ENCODE measurements at places on chromosomes 5 and 9. TPM values are rescaled to one million over a fixed set of nuclear protein-coding genes. Genes with fewer than 3 reads are reported as not detected.

GRCh38 chr9:6771722-6772121, 13.9 kb downstream of the KDM4C start:
- peaks cover 68% of the 10 kb centered on the region for H3K4me1 ChIP-seq
- H3K27ac ChIP-seq = peak overlapping the region; percentile 93
- DNase-seq = peak; percentile 62

- H3K27ac ChIP-seq = no peak overlapping the region
- H3K27me3 ChIP-seq = no peaks in the 10 kb centered on the region
- no peak overlapping the region for H3K4me3 ChIP-seq
- peaks cover 10% of the 10 kb centered on the region for H3K4me1 ChIP-seq
Observed at GRCh38 chr5:71743155-71743554, 24.1 kb downstream of the CARTPT start.

DNA sequence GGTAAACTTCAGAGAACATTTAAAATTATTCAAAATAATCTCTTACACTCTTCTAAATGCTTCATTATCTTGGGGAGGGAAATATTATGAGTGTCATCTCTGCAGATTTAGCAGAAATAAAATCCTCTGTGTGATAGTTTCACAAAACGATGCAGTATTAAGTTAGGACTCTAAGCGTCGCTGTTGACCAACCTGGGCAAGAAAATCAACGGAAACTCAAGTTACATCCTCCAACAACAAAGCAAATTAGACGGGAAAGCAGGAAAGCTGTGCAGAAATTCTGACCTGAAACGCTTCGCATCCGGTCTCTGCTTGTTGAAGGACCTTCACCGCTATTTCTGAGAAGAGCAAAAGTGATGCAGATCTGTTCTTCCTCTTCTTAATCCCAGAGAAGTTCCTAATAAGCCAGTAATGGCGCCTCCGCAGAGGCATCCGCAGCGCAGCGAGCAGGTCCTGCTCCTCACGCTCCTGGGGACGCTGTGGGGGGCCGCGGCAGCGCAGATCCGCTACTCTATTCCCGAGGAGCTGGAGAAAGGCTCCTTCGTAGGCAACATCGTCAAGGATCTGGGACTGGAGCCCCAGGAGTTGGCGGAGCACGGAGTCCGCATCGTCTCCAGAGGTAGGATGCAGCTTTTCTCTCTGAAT, at the start of gene PCDHGA6:
Gene PCDHGA6, plus strand, starts transcription at position 219 of the 645 bp plus-strand sequence. Its CDS starts 193 bp downstream, at position 412.
- H3K4me1 ChIP-seq = peaks cover 5% of the 10 kb centered on the region
- peaks cover 9% of the 10 kb centered on the region for H3K27me3 ChIP-seq
- peaks cover 60% of the 10 kb centered on the region for H3K36me3 ChIP-seq
- no peak for DNase-seq
- H3K27ac ChIP-seq = no peak within 1 kb of the TSS
- H3K4me3 ChIP-seq = peak within 1 kb of the TSS; percentile 31

- no peaks in the 10 kb centered on the region for H3K27me3 ChIP-seq
- DNase-seq = no peak
- 0 out of 2 replicates have a peak, but pooled peaks cover 5% of the 10 kb centered on the region for H3K36me3 ChIP-seq
- H3K27ac ChIP-seq = no peak overlapping the region
- no peak overlapping the region for H3K4me3 ChIP-seq
Observed at GRCh38 chr9:107669422-107669821, 179.9 kb upstream of the KLF4 start.

DNA sequence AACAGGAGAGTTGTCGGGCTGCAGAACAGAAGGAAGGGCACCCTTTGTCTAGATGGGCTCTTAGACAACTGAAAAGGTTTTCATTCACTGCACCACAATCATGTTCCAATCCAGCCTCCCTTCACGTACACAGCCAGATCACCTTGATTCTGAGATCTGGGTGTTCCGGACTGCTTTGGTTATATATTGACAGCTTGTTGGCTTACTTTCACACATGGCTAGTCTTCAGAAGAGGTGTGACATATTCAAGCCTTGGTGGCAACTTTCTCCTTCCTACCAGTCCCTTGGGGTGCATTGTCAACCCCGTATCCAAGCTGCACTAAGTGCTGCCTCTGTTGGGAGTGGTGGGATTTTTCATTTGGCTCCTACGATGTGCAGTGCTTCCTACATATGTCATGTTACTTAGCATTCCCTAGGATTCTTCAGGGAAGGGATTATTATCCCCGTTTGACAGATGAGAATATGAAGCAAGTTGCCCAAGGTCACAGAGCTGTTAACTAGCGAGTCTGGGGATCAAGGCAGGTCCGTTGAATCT, 100.6 kb downstream of the LIFR start:
- H3K27me3 ChIP-seq = no peaks in the 10 kb centered on the region
- H3K36me3 ChIP-seq = no peaks in the 10 kb centered on the region
- no peak overlapping the region for H3K4me3 ChIP-seq
- no peaks in the 10 kb centered on the region for H3K4me1 ChIP-seq

DNA sequence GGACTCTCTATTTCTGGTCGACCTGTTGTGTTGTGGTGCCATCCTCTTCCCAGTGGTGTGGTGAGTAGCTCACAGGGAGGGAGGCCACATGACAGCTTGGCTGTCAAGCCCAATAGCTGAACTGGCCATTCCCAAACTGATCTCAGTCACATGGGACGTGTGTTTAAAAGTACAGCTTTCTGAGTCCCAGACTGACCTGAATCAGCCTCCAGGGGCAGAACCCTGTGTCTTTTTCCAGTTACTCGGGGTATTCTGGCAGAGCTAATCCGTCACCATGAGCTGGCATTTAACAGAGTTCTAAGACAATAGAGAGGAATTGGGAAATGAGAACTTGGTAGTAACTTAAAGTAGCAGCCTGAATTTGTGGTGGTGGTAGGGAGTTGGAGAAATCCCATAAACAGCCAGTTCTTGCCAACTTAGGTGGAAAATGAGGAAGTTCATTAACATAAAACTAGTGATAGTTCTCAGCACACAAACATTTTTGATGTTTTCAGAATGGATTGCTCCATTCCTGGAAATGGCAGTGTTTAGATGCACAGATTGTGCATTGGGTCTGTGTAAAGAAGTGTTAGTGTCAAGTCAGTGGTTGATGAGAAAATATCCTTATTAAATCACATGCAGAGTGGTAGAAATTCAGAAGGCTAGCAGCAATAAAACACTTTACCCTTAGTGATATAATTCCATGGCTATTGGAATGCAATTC, 50.9 kb downstream of the GPR107 start:
- H3K36me3 ChIP-seq = peaks cover 45% of the 10 kb centered on the region
- H3K4me3 ChIP-seq = no peak overlapping the region
- no peaks in the 10 kb centered on the region for H3K27me3 ChIP-seq

DNA sequence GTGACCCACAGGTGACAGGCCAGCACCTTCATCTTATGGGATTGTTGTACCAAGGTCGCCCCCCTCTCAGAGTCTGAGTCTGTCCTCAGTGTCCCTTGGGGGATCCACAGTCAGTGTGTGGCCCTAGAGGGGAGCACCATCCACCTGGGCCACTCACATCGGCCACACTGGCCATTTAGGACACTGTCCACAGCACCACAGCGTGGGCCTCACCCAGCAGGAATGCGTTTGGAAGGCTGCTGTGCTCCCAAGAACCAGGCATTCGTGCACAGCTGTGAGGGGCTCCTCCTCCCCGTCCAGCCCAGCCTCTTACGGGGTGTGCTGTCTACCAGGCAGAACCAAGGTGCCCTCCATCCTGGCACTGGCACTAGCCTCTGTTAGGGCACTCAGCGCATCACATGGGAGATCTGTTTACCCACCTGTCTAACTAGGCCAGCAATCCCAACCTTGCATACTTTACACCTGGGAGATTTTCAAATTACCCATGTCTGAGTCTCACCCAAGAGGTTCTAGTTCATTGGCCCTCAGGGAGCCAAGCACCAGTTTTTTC, 24.5 kb upstream of the UBE2QL1 start:
- H3K27me3 ChIP-seq = peaks cover 10% of the 10 kb centered on the region
- no peaks in the 10 kb centered on the region for H3K4me1 ChIP-seq
- H3K4me3 ChIP-seq = no peak overlapping the region
- H3K36me3 ChIP-seq = no peaks in the 10 kb centered on the region
- no peak for DNase-seq

DNA sequence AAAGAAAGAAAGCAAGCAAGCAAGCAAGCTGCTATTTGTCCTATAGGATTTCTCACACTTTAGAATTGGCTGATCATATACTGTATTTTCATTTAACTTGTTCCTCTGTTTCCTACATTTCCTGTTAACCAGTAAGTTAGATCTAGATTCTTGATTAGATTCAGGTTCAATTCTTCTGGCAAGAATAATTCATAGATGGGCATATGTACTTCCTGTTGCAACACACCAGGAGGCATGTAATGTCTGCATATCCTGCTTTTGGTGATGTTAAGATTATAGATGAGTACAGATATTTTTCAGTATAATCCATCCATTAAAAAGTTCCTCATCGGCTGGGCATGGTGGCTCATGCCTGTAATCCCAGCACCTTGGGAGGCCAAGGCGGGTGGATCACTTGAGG, 10.8 kb upstream of the KIF27 start:
- no peak overlapping the region for H3K4me3 ChIP-seq
- no peaks in the 10 kb centered on the region for H3K27me3 ChIP-seq
- no peaks in the 10 kb centered on the region for H3K36me3 ChIP-seq

GRCh38 chr5:113917997-113918396, 404.5 kb downstream of the YTHDC2 start:
- H3K4me1 ChIP-seq = no peaks in the 10 kb centered on the region
- H3K27me3 ChIP-seq = no peaks in the 10 kb centered on the region
- no peaks in the 10 kb centered on the region for H3K36me3 ChIP-seq
- no peak for DNase-seq

DNA sequence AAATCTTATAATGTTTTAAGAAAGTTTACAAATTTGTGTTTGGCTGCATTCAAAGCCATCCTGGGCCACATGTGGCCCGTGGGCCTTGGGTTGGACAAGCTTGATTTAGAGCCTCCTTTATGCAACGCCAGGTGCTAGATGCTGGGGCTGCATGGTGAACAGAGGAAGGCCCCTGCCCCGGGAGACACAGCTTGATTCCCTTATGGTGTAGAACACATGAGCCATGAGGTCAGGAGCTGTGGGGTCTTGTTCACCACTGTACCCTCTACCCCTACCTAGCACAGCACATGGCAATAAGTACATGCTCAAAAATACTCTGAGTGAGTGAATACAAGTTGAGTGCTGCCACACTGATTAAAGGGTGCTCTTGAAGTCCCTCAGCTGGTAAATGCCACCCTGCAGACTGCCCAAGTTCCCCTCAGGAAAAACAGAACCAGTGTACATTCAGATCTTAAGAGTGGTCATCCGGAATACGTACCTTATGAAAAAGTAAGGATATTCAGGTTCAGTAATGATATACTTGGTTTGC, 71.9 kb downstream of the ARRDC3 start:
- H3K36me3 ChIP-seq = no peaks in the 10 kb centered on the region
- H3K4me3 ChIP-seq = no peak overlapping the region
- 0 out of 2 replicates have a peak overlapping the region, but pooled peaks have one; percentile 60 for H3K27ac ChIP-seq
- DNase-seq = no peak
- no peaks in the 10 kb centered on the region for H3K27me3 ChIP-seq

DNA sequence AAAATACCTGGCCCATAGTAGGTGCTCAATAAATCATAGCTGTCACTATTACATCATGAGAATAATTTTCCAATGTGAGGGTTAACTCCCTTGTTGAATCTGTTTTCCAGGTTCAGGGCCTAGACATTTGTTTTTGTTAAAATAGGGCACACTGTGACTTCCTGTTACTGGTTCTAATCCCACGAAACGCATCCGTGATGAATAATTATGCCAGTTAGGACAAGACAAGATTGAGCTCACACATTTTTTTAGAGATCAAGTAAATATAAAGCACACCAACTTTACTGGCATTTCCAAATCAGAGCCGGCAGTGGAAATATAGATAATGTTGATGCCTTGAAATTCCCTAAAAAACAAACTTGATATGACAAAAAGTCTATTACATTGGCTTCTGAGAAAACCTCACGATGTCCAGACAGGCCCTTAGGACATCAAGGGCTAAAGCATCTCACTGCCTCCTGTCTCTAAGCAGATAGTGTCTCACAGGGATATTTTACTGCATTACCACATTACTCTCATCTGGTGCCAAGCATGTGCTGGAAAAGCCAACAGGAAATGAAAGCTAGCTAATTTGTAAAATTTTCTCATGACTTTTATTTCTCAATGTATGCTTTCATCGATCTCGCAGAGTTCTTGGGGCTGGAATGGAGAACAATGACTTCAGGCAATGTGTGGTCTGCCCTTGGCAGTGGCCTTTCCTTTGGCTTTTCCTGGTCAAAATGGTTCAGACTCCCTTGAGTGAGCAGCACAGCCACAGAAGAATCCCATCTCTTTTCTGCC, 414.3 kb upstream of the PAPPA start:
- no peaks in the 10 kb centered on the region for H3K36me3 ChIP-seq
- H3K27ac ChIP-seq = no peak overlapping the region
- H3K4me1 ChIP-seq = no peaks in the 10 kb centered on the region

DNA sequence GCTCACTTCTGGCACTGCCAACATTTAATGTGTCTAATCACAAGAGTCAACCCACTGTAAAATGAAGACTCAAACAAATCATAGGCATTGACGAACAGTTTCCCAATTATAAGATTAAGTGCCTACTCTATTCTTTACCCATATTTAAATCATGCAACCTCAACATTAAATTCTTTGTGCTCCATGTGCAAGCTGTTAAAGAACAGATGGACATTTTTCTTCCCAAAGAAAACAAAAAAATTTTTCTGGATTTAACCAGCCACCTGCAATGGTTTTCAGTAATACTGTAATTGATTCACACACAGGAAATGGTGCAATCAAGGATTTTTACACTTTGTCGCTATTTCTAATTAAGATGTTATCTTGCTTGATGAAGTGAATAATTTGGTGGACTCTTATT, 3.6 kb downstream of the HNRNPK start:
- peak overlapping the region; percentile 99 for H3K4me3 ChIP-seq
- no peak for DNase-seq

- no peak overlapping the region for H3K27ac ChIP-seq
- DNase-seq = no peak
- H3K36me3 ChIP-seq = no peaks in the 10 kb centered on the region
- peaks cover 19% of the 10 kb centered on the region for H3K4me1 ChIP-seq
- no peak overlapping the region for H3K4me3 ChIP-seq
Observed at GRCh38 chr5:158529454-158529853, 570.3 kb downstream of the EBF1 start.

The ANKRD18B gene
- 11.0 TPM for total RNA-seq

The SOX30 gene
- 0.41 TPM for total RNA-seq

The CCDC180 gene
- 5.9 TPM for total RNA-seq

The CDC25C gene
- total RNA-seq = 15.0 TPM

The NUDT12 gene
- total RNA-seq = 15.3 TPM

All from WTC11 (cell line).